ENCODE measurements at places on chromosomes 3 and 15.

GRCh38 chr3:46895204-46895660 lies 17.7 kb downstream of the PTH1R start:
- DNase-seq, result peak; percentile 45

DNA sequence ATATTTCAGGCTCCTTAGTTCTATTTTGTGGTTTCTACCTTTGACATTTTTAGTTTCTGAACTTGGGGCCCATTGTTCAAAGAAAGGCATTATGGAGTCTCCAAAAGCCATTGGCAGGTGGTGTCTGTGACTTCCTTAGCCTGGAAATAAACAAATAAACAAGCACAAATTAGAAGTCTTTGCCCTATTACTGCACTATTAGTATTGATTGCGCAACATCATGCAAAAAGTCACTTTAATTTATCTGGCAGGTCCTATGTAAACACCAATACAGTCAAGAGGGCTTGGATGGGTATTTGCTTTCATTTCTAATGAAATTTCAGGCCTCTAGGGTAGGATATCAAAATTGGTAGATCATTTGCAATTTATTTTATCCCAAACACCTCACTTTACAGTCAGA lies 85.6 kb downstream of the LPP start:
- no peak for DNase-seq

DNA sequence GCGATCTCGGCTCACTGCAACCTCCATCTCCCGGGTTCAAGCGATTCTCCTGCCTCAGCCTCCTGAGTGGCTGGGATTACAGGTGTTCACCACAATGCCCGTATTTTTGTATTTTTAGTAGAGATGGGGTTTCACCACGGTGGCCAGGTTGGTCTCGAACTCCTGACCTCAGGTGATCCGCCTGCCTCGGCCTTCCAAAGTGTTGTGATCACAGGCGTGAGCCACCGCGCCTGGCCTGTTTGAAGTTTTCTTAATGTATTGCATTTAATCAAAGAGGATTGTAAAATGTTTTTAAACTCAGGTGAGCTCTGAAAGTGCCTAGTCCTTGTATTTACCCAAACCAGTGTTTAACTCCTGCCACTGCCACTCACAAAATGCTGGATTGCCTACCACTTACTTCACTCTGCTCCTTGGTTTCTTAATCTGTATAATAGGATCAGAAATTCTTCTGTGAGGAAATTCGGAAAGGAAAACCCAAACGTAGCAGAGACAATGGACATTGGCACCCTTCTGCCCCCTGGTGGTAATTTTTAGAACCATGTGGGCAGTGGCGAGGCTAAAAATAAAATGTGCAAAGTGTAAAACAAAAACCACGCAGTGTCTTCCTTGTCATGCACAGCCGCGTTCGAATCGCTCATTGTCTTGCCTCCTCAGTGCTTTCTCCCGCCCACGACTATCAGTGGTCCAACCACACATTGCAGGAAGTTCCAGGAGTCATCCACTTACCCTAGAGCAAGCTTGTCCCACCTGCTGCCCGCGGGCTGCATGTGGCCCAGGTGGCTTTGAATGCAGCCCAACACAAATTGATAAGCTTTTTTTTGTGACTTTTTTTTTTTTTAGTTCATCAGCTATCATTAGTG lies 27.3 kb downstream of the CEP19 start:
- DNase-seq, result peak; percentile 44

- DNase-seq, result no peak
Observed at GRCh38 chr15:77584201-77584600, 48.5 kb downstream of the LINGO1 start.

GRCh38 chr15:78097667-78098066 lies 5.3 kb downstream of the SH2D7 start:
- DNase-seq, result no peak

DNA sequence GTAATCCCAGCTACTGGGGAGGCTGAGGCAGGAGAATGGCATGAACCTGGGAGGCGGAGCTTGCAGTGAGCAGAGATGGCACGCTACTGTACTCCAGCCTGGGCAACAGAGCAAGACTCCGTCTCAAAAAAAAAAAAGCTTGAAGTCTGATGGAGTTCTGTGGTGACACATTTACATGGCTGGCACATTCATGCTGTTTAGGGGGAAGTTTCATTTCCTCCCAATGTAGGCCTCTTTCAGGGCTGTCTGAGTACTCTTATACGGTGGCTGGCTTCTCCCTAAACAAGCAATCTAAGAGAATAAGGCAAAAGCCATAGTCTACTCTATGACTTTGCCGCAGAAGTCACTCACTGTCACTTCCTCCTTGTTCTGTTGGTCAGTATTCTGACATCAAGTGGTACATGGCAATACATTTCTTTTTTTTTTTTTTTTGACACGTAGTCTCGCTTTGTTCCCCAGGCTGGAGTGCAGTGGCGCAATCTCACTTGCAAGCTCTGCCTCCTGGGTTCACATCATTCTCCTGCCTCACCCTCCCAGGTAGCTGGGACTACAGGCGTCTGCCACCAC lies 41.2 kb downstream of the OIP5 start:
- DNase-seq, result no peak

GRCh38 chr3:61723038-61723437 lies 161.7 kb downstream of the PTPRG start:
- DNase-seq, result no peak

GRCh38 chr3:104106276-104106675 lies 1260.4 kb upstream of the ALCAM start:
- DNase-seq, result no peak

GRCh38 chr3:184946917-184947316 lies 135.0 kb downstream of the VPS8 start:
- no peak for DNase-seq

Data from fibroblast of skin of right biceps (primary cell).